ENCODE measurements at places on chromosomes 1 and 21.

DNA sequence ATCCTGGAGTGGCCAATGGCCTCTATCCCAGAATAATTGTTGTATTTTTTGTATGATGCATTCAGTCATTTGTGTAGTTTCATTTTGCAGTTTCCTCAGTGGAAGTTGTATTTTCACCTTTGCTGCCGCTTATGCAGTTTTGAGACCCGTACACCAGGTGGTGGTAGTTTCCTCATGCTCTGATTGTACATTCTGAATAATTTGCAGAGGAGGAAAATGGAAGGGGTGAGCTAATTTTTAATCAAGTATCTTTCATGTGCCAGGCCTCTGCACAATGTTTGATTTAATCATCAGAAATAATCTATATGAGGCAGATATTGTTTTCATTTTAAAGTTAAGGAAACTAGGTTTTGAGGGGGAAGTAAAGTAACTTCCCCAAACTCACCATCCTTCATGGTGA, 29.5 kb downstream of the HLX start:
- no peak for DNase-seq

DNA sequence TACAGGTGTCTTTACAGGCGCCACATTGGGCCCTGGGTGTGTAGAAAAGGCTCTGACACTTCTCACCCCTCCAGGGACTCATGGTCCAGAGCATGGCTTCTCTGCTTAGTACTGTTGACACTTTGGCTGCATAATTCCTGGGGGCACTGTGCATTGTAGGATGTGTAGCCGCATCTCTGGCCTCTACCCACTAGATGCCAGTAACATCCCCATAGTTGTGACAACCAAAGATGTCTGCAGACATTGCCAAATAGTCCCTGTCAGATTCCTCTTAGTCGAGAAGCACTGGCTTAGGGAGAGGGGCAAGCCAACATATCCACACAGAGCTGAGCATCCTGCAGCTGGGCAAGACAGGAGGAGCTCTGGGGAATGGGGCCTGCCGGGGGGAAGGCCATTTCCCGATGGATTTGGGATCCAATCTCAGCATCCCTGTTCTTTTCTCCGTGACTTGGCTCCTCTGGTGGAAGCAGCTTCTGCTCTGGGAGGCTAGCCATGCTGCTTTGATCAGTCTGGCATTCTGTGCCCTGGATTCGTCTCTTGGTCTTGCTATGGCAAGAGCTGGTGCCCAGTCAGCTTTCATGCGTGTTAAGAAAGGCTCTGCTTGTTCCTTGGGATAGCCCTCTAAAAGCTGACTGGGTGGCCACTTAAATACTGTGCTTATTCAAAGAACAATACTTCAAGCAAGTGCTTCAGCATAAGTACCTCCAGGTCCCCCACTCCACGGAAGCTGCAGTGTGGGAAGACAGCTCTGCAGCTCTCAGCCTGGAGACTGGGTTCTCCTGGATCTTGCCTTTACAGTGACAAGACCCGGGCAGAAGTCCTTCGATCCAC, 38.3 kb upstream of the SCMH1 start:
- DNase-seq, result no peak

- no peak for DNase-seq
Observed at GRCh38 chr1:200980452-200980772, 43.1 kb downstream of the KIF21B start.

GRCh38 chr1:203035111-203036000, 9.1 kb downstream of the PPFIA4 start:
- no peak for DNase-seq

GRCh38 chr1:37098237-37098636, 63.9 kb upstream of the GRIK3 start:
- DNase-seq, result no peak

DNA sequence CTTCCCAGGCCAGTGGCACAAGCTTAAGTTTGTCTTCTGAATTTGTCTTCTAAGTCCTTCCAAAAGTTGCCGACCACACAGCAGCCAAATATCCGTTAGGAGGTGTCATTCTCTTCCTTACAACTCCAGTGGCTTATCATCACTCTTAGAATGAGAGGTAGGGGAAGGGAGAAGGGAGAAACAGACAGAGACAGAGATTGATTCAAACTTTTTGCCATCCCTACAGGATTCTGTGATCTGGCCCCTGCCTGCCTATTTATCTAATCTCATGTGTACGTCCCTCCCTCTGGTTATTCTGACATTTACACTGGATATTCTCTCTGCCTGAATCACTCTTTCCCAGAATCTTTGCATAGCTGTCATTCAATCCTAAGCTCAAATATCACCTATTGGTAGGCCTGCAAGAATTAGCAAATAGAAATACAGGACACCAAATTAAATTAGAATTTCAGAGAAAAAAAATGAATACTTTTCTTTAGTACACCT, 488 bp upstream of the GNL2 start:
- no peak for DNase-seq

DNA sequence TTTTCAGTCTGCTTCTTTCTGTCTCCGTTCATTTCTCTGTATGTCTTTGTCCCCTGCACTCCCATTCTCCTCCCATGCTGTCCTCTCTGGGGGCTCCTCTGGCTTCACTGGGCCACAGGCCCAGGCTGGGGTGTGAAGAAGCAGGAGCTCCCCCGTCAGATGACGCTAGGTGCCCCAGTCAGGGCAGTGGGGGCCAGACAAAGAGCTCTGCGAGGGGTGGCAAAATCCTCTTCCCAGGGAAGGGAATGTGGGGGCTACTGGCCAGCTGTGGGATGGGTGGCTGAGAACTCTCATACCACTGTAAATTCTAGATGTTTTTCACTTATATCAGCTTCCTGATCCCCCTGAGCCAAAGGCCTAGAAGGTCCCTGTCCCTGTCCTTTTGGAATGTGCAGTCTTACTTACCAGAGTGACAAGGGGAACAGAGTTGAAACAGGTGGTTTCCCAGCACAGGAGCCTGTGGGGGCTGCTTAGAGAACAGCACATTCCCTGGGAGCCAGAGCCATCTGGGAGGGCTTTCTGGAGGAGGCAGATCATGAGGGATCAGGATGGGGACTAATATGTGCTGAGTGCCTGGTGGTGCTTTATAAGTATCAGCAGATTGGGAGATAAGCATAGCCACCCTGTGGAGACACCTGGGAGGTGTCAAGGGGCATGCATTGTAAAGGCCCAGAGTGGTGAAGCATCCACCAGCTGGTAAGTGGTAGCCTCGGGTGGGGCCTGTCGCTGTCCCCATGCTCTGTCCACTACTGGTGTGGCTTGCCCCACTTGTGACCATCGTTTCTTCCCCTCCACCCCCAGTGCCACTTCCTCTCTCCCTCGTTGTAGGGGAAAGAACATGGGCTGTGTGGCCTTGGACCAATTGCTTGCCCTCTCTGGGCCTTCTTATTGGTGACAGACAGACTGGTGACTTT, 10.1 kb upstream of the PADI1 start:
- DNase-seq, result no peak

DNA sequence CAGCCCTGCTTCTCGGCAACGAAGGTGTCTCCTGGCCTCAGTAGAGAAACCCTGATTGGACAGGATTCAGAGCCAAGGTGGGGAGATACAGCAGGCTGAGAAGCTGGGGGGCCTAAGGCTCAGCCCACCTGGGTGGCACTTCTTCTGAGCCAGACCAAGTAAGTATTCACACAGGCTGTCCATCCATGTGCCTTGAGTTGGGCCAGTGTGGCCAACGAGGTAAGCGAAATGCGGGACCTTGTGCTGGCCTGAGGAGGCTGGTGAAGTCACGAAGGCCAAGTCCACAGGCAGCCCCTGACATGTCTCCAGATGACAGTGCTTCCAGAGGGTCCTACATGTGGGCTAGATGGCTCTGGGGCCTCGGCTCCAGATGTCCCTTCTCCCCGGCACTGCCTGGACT, 91.4 kb downstream of the ITPKB start:
- DNase-seq, result no peak

GRCh38 chr1:235844776-235845175, 21.9 kb downstream of the LYST start:
- DNase-seq, result no peak

DNA sequence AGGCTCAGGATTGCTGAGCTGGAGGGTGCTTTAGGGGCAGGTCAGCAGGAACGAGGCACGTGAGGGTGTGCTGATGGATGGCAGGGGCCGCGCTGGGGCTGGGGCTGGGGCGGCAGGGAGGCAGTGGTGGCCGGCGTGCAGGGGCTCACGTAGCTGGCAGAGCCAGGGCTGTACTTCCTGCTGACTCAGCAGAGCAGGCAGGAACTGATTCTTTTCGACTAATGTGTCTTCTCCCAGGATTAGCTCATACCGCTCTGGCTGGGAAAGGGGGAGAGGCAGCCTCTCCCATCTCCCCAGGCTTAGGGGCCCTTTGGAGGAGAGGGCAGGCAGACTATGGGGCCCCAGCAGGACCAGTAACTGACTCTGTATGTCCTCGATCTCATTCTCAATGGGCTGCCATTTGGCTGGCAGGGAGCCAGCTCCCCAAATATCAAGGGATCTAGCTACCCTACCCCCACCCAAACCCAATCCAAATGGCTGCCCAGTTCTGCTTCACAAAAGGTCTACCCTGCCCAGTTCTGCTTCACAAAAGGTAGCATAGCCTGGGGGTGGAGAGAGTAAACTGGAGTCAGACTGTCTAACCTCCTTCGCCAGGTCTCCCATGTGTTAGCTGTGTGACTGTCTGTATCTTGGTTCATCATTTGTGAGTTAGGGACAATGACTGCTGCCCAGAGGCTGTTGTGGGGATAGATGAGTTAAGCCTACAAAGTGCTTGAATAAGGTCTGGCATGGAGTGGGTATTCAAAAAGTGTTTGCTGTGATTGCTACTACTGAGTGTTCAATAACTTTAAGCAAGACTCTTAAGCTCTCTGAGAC, 100.1 kb upstream of the SLC2A1 start:
- no peak for DNase-seq

DNA sequence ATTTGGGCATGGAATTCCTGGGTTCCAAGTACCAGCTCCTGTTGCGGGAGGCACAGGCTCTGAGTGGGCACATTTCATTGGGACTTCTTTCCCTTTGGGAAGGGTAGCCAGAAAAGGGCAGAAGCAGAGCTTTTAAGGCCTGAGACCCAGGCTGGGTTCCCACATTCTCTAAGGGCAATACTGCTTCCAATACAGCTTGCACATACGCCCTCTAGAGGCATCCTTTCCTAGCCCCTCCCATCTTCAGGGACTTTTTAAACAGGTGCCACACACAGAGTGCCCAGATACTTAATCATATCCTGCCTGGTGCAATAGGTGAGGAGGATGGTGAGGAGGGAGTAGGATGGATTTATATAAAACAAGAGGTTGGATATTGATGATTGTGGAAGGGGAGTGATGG, 5.7 kb downstream of the GPR88 start:
- no peak for DNase-seq

GRCh38 chr1:34790985-34791384, 1.8 kb upstream of the GJA4 start:
- DNase-seq, result no peak

GRCh38 chr21:42151148-42151947, 67.6 kb upstream of the ABCG1 start:
- no peak for DNase-seq

DNA sequence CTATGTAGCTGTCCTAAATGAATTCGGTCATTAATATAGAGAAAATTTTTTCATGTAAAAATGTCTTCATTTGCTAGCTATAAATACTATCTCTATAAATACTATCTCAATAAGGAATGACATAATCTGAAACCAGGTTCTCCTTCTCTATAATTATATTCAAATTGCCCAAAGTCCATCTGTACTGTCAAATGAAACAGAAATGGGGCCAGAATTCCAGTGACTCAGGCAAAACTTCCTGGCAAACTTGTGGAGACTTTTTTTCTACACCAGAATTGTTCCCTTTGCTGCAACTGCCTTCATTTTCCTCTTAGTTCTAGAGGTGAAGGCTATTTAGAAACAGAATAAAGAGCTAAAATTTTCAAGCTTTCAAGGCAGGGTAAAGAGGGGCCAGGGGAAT, 152.5 kb downstream of the KCNH1 start:
- DNase-seq, result no peak

DNA sequence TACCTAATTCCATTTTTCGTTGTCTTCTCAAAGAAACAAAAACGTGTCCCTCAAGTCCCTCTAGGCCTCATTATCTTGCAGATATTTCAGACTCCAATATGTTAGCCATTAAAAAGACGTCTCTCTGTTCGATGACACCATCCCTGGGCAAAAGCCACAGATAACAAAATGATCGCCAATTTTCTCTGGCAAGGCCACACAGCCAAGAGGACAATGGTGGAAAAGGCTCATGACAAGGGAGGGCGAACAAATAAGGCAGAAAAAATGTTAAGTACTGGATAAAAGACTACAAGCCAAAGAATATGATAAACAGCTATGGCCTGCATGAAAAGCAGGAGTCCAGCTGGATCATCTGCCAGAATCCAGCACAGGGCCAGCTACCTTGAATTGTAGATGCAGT, 82.9 kb downstream of the TBX15 start:
- DNase-seq, result no peak

- DNase-seq, result no peak
Observed at GRCh38 chr1:100390531-100390930, 38.2 kb downstream of the CDC14A start.

DNA sequence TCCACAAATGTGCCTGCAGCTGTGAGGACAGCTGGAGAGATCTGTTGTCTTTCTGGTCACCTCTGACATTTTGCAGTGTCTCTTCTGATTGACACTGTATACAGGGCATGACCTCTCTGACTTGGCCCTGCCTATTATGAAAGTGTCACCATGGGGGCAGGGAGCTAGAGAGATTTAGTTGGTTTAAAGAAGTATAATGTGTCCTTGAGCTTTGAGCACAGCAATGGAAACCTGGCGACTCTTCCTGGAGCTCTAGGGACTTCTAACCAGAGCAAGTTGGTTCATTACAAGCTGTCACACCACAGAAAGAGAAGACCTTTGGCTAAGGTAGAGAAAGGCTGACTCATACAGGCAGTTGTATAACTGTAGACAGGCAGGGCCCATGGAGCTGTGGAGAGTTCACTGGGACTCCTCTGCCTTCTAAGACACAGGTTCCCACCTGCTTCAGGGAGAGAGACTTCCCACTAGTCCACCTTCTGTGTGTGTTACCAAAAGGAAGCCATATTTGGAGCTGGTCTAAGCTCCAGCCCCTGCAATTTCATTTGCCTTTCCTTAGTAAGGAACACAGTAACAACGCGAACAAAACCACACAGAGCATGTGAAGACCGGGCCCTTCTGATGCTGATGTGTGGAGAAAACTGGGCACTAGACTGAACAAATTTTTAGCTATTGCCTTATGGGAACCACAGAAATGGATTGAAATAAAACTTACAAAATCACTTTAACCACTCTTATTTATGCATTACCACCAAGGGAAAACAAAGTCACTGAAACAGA, 90.5 kb upstream of the ADAR start:
- DNase-seq, result no peak

GRCh38 chr21:31665397-31665796, 5.9 kb downstream of the SOD1 start:
- no peak for DNase-seq

- DNase-seq, result no peak
Observed at GRCh38 chr1:223840254-223840653, 5.5 kb downstream of the TP53BP2 start.

DNA sequence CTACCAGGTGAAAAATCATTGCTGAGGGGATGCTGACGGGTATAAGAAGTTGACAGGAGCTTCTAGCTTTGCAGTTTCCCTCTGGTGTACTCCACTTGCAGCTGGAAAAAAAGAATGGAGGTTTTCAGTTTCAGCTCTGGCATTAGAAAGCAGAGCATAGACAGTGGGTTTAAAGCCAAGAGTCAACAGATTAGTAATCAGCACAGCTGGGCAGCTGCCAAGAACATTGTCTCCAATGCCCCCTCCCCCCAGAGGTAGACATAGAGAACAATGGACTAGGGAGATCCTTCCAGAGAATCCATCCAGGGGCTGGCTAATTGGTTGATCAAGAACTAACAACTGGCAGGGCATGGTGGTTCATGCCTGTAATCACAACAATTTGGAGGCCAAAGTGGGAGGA, 10.1 kb upstream of the ZBTB8B start:
- no peak for DNase-seq
